ENCODE measurements at places on chromosomes 1 and 21.

GRCh38 chr1:86429835-86430234, 5.9 kb downstream of the CLCA2 start:
- DNase-seq, result no peak

- no peak for DNase-seq
Observed at GRCh38 chr21:42809577-42810475, 69.5 kb downstream of the WDR4 start.

DNA sequence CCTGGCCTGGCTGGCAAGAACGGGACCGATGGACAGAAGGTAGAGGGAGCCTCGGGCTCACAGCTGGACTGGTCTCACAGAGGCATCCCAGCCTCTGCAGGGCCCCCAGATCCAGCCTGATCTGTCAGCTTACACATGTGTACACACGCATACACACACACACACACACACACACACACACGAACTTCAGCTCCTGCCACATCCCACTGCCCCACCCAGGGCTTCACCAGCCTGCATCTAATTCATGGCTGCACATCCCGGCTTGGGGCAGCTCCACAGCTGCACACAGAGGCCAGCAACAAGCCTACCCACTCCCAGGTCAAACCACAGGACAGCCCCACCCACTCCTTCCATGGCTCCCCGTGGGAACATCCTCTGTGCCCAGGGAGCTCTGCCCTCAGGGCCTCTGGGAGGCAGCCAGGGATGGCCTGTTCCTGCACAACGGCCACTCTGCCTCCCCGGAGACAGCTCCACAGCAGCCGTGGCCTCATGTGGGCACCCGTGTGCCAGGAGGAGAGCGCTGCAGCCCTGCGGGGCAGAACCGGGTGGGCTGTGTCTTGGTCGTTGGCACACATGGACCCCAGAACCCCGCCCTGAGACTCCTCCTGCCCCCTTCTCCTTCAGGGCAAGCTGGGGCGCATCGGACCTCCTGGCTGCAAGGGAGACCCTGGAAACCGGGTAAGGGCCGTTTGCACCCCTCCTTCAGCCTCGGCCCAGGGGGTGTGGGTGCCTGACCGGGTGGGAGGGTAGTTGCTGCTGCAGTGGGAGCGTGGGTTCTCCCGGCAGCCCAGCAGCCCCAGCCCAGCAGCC, 19.1 kb downstream of the COL6A2 start:
- DNase-seq, result no peak

- no peak for DNase-seq
Observed at GRCh38 chr1:228079013-228079412, 3.5 kb upstream of the ARF1 start.

DNA sequence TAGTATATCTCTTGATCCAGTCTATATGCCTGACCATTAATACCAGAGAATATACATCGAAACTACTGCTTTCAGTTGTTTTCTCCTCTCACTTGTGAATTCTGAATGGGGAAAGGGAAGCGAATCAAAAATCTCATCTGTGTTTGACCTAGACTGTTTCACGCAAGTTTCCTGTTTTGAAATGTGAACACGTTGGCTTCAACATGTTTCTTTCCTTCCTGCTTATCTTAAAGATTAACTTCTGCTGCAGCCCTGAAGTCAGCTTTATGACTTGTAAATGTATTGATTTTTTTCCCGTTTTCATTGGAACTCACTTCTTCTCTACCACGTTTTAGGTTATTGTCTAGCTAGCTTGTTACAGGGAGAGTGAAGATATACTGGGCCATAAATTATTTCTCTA, 49.9 kb downstream of the SNX27 start:
- no peak for DNase-seq
